ENCODE measurements at places on chromosomes 4 and X.

- no peak for DNase-seq
Measured at GRCh38 chr4:70954032-70954431, 39.4 kb upstream of the DCK start.

DNA sequence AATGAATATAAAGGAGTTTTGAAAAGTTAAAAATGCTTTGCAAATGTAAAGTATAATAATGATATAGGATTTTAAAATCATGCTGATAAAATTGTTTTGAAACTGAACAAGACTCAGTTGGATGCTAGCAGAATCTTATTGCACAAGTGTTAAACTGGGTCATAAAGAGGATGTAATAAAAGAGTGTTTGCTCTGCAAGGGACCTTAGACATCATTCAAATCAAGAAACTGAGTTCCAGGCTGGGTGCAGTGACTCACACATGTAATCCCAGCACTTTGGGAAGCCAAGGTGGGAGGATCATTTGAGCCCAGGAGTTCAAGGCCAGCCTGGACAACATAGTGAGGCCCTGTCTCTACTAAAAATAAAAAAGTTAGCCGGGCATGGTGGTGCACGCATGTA lies 27.5 kb upstream of the DUSP21 start:
- DNase-seq: no peak

DNA sequence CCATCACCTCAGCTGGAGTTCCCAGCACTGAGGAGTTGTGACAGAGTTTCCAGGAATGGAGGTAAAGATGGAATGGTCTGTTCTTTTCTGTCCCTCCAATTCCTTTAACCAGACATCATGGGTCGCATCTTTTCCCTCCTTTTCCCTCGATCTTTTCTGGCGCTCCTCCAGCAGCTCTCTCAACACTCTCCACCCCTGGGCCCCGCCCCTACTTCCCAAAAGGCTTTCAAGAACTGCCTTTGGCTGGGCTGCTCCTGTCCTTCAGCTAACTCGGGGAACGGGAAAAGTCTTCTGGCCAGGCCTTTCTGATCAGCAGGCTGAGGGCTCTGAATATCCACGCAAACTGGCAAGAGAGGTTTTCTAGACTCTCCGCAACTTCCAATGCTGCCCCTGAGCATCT lies 34.0 kb downstream of the UTP14A start:
- DNase-seq: no peak

GRCh38 chr4:41678951-41679350 lies 69.6 kb downstream of the PHOX2B start:
- no peak for DNase-seq

GRCh38 chrX:19912-20571 lies 261.1 kb upstream of the PLCXD1 start:
- DNase-seq: no peak

DNA sequence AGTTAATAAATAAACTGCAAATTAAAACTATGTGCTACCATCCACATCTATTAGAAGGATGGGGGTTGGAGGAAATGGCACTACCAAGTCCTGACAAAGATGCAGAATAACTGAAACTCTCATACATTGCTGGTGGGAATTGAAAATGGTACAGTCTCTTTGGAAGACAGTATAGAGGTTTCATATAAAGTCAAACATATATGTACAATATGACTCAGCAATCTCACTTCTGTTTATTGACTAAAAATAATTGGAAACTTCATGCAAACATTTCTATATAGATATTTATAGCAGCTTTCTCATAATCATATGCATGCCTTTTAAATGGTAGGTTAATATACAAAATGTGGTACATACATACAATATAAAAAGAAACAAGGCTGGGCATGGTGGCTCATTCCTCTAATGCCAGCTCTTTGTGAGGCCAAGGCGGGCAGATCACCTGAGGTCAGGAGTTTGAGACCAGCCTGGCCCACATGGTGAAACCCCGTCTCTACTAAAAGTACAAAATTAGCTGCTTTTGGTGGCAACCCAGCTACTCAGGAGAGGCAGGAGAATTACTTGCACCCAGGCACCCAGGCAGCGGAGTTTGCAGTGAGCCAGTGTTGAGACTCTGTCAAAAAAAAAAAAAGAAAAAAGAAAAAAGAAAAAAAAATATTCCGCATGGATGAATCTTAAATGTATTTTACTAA lies 225.0 kb upstream of the CXXC4 start:
- DNase-seq: no peak

- DNase-seq: no peak
Measured at GRCh38 chr4:37383579-37384229, 139.2 kb downstream of the NWD2 start.

DNA sequence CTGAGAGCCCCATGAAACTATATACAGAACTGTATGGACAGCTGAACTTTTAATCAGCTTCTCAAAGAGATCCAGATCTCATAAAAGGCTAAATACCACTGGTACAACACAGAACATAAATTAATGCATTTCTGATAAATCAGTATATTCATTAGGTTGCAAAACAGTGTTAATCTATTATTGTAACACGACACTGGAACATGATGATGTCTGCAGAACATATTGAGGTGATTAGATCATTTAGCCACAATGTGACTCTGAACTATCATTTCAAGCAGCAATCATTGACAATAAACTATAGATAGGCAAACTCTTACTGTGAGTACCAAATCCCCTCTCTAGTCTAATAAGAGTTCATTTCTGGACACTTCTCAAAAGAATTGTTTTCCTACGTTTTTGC lies 50.3 kb downstream of the GASK1B start:
- no peak for DNase-seq

DNA sequence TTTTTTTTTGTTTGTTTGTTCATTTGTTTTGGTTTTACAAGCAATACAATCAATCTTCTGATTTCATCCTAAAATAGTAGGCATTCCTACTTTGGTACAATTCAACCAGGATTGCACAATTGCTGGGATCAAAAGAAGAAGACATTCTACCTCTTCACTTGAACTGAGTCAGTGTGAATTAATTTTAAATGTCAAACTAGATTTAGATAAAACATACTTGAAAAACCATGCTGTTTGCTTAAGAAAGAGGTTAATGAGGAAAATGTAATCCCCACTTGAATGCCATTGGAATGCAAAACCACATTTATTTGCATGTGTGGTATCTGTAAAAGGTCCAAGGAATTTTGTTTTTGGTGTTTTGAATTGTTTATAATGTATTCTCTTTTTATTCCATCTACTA lies 40.5 kb downstream of the HAND2 start:
- DNase-seq: no peak

DNA sequence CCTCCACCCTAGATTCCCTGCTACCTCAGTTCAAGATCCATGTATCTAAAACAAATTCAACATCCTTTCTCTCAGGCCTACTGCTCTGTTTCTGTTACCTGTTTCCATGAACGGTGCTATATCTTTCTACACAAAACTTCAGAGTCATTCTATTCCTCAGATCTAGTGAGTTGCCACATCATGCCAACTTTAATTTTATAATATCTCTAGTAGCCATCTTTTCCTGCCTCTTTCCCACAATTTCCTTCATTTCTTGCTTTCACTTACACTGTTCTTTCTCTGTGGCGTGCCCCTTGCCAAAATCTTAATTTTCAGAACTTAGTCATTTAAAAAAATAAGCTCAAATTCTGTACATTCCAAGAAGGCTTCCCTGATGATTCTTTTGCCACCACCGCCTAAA lies 15.2 kb downstream of the GUCY1A1 start:
- no peak for DNase-seq

DNA sequence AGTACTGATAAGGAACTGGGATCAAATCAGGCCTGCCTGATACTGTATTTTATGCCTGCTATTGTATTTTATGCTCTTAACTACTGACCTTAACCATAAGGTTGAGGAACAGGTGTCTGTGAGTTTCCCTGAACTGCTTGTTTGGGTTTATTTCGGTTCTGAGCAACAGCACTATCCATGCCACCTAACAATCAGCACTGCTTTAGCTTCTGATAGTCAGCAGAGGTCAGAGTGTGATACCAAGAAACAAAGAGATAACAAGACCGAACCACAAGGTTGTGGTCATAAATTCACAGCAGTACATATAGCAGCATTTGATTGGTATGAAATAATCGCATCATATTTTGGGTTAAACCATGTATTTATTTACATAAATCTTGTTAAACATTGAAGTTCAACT lies 362.2 kb downstream of the FGF13 start:
- DNase-seq: no peak

DNA sequence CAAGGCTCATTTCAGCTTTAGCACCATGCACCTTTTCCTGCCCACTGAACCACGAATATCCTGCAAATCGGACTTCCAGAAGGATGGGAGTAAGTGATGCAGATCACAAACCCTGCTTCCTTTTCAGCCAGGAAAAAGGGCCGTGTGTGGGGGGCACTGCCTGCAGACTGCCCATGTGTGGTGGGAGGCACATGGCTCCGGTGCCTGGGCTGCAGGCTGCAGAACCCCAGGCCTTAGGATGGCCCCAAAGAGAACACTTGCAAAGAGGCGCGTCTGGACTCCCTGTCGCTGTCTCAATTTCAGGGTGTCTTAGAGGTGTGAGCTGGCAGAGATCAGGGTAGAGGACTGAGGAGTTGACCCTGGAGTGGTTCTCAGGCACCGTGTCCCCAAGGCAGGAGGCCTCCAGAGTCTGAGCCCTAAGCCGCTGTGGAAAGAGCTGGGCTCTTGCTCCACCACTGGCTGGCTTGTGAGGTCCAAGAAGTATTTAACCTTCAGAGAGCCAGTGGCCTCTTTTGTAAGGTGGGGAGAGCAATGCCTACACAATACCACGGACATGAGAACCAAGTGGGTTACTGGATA lies 97.0 kb downstream of the ENPP6 start:
- DNase-seq: no peak

- no peak for DNase-seq
Measured at GRCh38 chrX:15748841-15749240, 10.8 kb downstream of the CA5B start.

DNA sequence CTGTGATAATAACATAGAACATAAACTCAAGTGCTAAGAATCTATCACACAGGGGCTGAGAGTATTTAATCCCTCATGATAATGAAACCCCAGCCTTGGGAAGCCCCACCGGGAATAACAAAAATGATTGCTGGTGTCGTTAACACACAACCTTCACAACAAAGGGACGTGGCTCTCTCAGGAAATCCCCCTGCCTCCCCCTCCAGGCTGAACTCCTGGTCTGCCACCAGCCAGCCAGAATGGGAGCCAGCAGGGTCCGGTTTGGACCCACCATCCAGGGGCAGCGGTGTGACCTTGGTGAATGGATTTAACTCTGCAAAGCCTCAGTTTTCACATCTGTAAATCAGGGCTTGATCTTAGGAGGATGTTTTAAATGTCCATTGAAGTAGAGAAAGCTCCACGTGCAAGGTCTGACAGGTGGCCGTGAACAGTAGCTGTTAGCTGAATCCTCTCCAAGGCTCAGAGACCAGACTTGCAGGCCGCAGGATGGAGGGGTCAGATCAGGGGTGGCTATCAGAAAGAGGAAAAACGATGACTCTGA lies 46.5 kb downstream of the ABLIM2 start:
- DNase-seq: no peak

DNA sequence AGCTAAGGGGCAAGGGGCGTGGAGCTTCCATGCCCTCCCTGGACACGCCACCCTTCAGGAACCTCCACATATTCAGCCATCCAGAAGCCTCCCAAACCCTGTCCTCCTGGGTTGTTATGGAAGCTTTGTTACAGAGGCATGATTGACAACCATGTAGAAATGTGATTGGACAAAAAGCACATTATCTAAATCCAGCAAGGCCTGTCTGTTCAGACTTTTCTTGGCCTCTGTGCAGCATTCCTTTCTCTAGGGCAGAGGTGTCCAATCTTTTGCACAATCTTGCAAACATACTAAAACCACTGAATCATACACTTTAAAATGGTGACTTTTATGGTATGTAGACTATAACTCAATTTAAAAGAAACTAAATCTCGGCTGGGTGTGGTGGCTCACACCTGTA lies 12.7 kb downstream of the STEEP1 start:
- DNase-seq: no peak

GRCh38 chr4:40648131-40648530 lies 18.5 kb upstream of the RBM47 start:
- no peak for DNase-seq

GRCh38 chrX:82842286-82842685 lies 665.8 kb upstream of the POU3F4 start:
- no peak for DNase-seq

DNA sequence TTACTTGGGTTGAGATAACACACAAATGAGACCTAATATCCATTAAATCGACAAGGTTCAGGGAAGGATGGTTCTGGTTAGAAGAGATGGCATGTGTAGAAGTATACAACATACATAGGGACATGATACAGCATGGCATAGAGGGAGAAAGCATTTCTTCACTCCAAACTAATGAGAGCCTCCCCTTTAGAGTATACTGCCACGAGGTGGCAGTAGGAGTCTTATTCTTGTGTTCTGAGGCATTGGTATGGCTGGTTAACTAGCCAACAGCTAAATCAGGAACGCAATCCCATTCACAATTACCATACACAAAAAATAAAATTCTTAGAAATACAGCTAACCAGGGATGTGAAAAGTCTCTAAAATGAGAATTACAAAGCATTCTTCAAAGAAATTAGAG lies 29.1 kb upstream of the TRO start:
- no peak for DNase-seq

- DNase-seq: peak; percentile 51
Measured at GRCh38 chr4:6783111-6783981, 819 bp downstream of the KIAA0232 start.

- DNase-seq: no peak
Measured at GRCh38 chr4:180134091-180134866, 2108.9 kb upstream of the TENM3 start.

DNA sequence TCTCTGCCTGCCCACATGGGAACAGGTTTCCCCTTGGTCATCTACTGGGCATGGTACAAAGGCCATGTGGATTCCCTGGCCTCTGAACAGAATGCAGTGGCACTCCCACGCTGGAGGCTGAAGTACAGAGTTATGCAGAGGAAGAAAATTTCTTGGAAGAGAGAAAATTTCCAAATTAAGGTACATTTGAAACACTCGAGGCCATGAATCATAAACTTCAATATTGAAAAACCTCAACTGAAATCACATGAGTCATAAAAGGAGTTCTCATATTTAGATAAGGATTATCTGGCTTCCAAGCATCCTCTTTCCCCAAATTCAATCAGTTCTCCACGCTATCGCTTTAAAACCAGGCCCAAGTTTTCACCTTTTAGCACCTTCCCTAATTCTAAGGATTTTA lies 28.1 kb upstream of the TXK start:
- DNase-seq: no peak

DNA sequence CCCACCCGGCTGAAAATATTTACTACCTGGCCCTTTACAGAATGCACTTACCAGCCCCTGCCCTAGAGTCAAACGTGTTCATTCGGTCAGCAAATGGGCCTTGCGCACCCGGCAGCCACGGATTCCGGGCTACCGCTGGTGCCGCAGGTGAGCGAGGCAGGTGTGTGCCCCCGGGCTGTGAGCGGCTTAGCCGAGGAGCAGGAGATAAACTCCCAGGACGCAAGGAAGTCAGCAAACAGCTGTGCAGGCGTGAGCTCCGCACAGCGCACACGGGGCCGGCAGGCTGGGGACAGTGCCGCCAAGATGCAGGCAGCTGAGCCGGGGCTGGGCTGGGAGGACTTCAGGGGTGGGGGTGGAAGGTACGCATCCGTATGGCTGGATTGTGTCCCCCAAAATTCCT lies 211.2 kb upstream of the PSAPL1 start:
- DNase-seq: no peak

Measured in SW 1271 (cell line).